ENCODE measurements at places on chromosomes 16 and 17.
A peak's percentile ranks its signal among the peaks of the same experiment; 100 is the strongest.

DNA sequence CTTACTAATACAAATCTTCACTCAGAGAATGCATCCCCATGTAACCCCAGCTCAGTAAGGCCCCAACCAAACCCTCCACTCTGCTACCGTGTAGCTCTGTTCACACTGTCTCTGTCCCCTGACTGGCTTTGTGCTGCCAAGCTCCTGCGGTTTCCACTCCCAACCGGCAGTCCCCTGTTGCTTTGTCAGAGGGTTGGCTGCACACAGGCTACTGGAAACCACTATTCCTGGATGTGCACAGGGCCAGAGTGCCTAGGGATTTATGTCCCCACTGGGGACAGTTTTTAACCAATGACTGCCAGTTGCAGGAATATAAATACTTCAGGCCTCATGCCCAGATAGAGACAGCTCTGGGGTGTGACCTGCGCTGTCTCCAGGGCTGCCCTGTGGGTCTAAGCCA is 157.1 kb upstream of the C16orf82 start:
- DNase-seq, result no peak

GRCh38 chr16:65665586-65665985 is 543.7 kb upstream of the CDH11 start:
- DNase-seq, result no peak

DNA sequence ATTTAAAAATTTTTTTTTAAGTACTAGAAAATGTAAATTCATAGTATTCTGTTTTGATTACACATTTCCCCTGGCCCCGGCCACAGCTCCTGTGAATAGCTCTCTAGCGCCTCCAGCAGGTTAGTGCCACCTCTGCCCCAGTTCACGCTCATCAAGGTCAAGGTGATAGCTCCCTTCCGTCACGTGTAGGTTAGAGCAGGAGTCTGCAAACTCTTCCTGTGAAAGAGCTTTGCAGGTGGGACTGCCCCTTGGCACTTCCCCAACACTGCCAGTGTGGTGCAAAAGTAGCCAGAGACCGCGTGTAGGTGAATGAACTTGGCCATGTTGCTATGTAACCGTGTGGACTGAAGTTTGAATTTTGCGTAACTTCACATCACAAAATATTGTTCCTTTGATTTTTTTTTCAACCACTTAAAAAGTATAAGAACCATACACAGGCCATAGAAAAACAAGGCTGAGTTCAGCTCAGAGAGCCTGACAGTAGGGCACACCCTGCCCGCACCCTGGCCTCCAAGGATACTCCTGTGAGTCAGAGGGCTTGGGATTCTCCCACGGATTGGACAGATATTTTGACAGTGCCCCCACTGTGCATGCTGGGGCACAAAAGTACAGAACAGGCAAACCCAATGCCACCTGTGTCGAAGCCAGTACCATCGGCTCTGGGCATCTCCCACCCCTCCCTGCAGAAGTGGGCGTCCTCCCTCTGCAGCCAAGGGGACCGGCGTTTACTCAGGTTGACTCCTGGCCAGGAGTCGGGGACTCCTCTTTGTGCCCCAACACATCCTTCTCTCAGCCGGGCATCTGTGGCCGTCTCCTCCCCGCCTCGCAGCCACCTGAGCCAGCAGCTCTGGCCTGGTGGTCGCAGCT is 92.0 kb upstream of the CHMP6 start:
- DNase-seq, result peak; percentile 76

GRCh38 chr16:82017911-82018568 is 6.8 kb upstream of the SDR42E1 start:
- DNase-seq, result no peak

GRCh38 chr16:20910781-20911321 is 10.3 kb downstream of the LYRM1 start:
- DNase-seq, result peak; percentile 16

DNA sequence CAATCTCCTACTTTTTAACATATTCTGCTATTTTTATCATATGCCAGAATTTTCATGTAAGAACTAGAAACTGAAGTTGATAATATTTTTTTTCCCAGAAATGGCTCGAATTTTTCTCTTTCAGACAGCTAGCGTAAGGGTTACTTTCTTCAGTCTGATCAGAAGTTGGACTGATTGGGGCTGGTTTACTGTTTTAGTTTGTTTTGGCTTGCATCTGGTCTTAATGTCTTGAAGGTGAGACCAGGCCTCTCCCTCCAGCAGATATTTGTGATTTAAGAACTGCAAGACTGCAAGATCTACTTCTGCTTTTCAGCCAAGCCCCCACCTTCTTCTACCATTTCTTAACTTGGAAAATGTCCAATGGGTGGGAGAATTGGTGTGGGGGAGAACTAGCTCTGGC is 266.4 kb downstream of the HAPSTR1 start:
- no peak for DNase-seq

DNA sequence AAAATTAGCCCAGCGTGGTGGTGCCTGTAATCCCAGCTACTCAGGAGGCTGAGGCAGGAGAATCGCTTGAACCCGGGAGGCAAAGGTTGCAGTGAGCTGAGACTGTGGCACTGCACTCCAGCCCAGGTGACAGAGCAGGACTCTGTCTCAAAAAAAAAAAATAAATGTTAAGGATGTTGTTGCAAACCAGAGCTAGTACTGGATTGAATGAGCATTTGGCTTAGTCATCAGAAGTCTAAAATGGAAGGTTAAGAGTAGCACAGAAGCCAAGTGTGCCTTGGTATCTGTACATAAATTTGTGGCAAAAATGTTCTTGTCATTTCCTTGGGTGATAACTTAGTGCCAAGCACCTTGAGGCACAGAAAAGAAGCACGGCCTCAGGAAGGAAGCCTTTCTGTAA is 50.6 kb upstream of the MED9 start:
- no peak for DNase-seq

- no peak for DNase-seq
Measured at GRCh38 chr16:30839523-30840227, 52.7 kb upstream of the ZNF629 start.

GRCh38 chr17:48728232-48729231 is at the start of gene HOXB13:
Gene HOXB13, minus strand, starts transcription at chr17:48728750. Its CDS starts 157 bp downstream, at chr17:48728593.
- DNase-seq, result peak; percentile 22

GRCh38 chr16:27226476-27226875 is 23.1 kb downstream of the KDM8 start:
- no peak for DNase-seq

- peak; percentile 32 for DNase-seq
Measured at GRCh38 chr17:83079352-83079747, at the start of gene METRNL. Gene METRNL, plus strand, starts transcription at chr17:83079609. Its CDS starts 207 bp downstream, at chr17:83079816.

GRCh38 chr16:50419116-50419515 is 50.3 kb upstream of the BRD7 start:
- DNase-seq, result no peak

GRCh38 chr17:70195091-70195490 is 25.8 kb downstream of the KCNJ2 start:
- DNase-seq, result no peak

DNA sequence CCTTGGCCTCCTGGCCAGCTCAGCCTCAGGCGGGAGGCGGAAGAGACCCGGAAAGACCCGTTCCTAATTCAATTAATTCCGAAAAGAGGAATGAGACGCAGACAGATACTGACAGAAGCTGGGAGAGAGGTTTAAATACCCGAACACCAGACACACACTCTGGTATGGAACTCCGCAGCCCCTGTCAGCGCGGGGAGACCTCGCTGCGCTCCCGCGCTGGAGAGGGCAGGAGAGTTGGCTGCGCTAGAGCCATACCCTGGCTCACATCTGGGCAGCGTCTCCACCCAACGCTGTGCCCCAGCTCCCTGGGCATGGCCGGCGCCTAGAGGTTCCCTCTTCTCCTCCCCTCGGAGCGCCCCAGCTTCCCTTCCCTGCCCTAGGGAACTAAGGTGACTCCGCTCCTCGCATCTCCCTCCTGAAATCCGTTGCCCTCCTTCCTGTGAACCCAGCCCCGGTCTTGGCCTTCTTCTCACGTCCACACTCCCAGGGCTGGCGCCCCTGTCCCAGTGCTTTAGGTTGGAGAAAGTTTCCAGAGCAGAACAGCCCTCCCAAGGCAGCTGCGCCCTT is 8.0 kb downstream of the NEUROD2 start:
- no peak for DNase-seq

DNA sequence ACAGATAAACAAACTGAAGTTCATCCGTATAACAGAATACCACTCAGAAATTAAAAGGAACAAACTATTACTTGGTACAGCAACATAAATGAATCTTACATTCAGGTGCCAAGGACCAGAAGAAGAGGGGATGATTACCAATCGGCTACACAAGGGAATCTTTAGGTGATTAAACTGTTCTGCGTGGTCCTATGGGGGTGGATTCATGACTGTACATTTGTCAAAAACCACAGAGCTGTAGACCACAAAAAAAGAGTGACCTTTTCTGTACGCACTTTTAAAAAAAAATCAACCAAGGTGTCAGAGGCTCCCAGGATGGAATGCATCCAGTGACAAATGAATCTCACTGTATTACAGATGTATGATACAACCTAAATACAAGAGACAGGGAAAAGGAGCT is 110.8 kb downstream of the CDYL2 start:
- no peak for DNase-seq

- DNase-seq, result no peak
Measured at GRCh38 chr16:3712861-3713372, 4.4 kb downstream of the TRAP1 start.

- DNase-seq, result no peak
Measured at GRCh38 chr17:31788956-31789355, 70.1 kb downstream of the COPRS start.

DNA sequence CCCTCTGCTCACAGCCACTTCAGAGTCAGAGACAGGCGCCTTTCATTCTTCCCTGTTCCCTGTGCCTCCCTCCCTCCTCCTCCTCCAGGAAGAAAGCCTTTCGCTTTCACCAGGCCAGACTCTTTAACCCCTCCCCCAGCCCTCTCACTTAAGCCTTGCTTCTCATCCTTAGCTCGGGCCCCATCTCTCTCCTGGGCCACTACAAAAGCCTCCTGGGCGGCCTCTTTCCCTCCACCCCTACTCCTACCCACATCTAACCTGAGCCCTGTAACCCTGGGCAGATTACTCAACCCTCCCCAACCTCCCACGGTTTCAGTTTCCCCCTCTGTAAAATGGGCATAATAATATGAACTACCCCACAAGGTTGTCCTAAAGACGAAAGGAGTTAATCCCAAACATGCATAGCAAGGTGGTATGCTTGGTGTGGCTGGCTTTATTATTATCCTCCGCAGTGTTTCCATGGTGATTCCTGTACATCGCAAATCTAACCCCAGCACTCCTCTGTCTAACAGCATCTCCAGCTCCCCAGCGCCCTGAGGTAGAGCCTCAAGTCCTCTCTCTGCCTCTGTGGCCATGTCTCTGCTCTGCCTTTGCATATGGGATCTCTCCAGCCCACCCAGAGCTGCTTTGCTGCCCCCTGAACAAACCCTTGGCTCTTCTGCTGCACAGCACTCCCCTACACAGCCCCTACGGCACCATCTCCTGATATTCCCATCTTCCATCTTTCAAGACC is 17.7 kb downstream of the PIMREG start:
- no peak for DNase-seq

DNA sequence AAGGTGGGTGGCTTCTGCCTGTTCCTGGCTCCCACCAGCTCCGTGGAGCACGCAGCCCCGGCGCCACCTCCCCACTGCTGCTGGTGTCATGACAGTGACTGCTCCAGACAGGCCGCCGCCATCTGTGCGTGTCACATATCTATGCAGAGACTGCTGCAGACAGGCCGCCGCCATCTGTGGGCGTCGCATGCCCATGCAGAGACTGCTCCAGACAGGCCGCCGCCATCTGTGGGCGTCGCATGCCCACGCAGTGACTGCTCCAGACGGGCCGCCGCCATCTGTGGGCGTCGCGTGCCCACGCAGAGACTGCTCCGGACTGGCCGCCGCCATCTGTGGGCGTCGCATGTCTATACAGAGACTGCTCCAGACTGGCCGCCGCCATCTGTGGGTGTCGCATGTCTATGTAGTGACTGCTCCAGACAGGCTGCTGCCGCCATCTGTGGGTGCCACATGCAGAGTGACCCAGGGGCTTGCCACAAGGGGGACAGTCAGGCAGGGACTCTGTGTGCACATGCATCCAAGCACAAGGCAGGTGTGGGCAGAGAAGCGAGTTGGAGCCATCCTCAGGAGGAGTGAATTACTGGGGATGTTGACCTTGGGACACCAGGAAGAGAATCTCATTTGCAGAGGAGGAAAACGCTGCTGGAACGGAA is 3.3 kb upstream of the FN3KRP start:
- DNase-seq, result no peak

DNA sequence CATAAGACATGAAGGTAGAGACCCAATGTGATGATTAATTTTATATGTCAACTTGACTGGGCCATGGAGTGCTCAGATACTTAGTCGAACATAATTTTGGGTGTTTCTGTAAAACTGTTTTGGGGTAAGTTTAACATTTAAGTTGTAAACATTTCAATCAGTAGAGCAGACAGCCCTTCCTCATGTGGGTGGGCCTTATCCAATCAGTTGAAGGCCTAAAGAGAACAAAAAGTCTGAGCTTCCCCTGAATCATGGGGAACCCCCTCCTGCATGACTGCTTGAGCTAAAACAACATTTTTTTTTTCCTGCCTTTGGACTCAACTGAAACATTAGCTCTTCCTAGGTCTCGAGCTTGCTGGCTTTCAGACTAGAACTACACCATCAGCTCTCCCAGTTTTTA is 327.3 kb upstream of the SOX9 start:
- no peak for DNase-seq

DNA sequence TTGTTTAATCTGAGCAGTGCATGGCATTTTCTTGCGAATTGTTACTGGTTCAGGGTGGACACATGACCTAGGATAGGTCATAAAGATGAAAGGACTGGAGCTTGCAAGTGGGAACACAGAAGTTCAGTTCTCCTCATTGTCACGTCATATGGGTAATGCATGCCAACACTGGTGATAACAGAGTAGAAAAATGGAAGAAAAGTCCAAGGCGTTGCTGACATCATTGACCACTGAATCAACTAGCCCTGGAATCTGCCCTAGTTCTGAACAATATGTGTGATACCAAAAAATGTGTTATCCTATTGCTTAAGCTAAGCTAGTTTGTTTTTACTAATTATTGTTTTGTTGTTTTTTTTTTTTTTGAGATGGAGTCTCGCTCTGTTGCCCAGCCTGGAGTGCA is 234.2 kb upstream of the MAF start:
- no peak for DNase-seq

DNA sequence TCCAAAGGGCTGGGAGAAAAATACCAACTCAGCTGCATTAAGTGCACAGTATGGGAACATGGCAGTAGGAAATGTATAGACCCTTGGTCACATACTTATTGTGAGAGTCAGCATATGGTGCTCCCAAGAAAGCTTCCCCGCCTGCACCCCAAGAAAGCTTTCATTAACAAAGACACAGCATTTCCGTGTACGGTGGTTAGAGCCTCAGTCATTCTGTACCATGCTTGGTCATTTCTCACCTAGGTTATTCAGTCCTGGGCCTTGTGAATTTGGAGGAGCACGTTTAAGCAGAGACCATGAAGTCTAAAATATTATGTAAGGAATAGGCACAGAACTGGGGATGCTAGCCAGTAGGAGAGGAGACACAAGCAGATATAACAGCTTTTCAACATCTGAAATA is 56.1 kb downstream of the ESRP2 start:
- DNase-seq, result no peak

DNA sequence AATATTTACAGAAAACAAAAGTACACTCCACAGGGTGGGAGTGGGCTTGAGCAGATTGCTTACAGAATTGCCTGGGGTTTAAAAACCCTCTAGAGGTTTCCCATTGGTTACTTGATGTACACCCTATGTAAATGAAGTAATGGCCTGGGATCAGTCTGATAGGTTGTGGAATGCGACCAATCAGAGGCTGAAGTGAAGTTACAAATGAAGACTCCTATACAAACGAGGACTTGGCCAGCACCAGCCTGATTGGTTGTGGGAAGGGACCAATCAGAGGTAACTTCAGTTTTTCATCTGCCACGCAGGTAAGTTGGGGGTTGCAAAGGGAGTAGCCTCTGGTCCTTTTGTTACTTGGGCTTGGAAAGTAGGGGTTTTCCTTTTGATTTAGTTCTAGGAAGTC is 8.8 kb downstream of the EEF2K start:
- DNase-seq, result no peak

Measured in CD4-positive, alpha-beta T cell treated with Interleukin-4 for 4 hours (primary cell).